ENCODE measurements at places on chromosomes 4 and X. TPM values are rescaled to one million over a fixed set of nuclear protein-coding genes. Genes with fewer than 3 reads are reported as not detected.

Gene MMRN1
- 0.37 TPM for total RNA-seq

Gene PRR27
- total RNA-seq: not detected

Gene HEPH
- 168 TPM for total RNA-seq

Gene CPE
- total RNA-seq: 43.6 TPM

Gene ZFP92
- 0.22 TPM for total RNA-seq

Gene PFKFB1
- 0.74 TPM for total RNA-seq

Gene TENM3
- total RNA-seq: 78.7 TPM

Gene NSG1
- total RNA-seq: 17.9 TPM

Gene RASSF6
- total RNA-seq: not detected

Gene CLNK
- not detected for total RNA-seq

Gene GABRG1
- total RNA-seq: not detected

Gene S100P
- total RNA-seq: not detected
